Anterior cingulate cortex (tissue), 58 donors: ENCODE measurements at places on chromosomes 6 and 20.

GRCh38 chr6:56699066-56699654 is 56.5 kb upstream of the DST start:
- no peak for DNase-seq

DNA sequence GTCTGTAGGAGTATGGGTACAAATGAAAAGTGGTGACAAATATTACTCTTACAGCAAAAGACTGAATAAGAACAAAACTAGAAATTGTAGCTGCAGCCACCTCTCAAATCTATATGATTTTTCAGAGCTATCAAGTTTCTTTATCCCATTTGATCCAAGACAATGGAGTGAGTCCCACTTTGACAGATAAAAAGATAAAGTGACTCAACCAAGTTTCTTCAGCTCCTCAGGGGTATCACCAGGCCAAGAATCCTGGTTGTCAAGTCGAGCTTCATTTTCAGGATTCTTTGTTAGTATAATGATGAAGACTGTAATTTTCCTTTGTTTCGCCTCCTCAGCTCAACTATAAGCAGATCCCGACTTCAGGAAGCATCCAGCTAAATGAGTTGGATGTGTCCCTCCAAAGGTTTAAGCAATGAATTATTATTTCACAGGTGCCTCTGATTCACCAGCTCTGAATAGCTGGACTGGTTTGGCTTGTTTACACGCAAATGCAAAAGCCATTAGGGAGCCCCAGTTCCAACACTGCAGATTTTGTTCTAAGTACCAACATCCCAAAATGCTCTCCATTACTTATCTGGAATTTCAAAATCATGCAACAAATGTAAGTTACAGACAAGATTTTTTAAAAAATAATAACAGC is 238.9 kb downstream of the MAFB start:
- DNase-seq, result no peak

- no peak for DNase-seq
Measured at GRCh38 chr20:37362821-37363220, 16.9 kb downstream of the SRC start.

DNA sequence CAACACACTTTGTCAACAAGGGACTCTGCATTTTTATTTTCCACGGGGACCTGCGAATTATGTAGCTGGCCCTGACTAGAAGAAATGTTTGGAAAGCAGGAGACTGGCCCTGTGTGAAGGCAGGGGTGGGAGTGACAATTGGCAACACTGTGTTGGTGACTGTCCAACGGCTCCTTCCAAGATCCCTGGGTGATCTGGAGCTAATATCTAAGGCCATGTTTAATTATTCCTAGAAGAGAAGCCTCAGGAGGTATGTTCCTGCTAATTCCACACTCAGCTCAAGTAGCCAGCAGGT is 13.7 kb downstream of the SLC22A23 start:
- DNase-seq, result no peak

- DNase-seq, result no peak
Measured at GRCh38 chr6:154345811-154346210, 10.8 kb downstream of the IPCEF1 start.

GRCh38 chr20:4813076-4813862 is 91.6 kb downstream of the PRND start:
- DNase-seq, result no peak

GRCh38 chr6:10268111-10268510 is 146.8 kb downstream of the TFAP2A start:
- DNase-seq, result no peak

- no peak for DNase-seq
Measured at GRCh38 chr6:1708122-1708521, 98.4 kb downstream of the FOXC1 start.

DNA sequence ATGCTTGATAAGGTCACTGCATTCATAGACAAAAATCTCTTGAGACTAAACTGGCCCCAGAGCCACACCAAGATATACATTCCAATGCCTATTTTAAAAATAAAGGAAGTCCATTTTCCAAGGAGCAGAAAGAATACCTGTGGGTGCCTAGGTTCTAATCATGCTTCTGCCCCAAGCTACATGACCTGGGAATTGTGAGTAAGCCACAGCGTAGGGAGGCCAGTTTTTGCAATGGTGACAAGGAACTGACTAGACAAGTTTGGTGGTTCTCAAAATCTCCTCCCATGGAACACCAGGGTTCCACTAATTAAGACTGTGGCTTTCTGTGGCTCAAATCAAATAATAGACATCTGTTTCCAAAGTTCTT is 83.3 kb downstream of the GMDS start:
- no peak for DNase-seq

DNA sequence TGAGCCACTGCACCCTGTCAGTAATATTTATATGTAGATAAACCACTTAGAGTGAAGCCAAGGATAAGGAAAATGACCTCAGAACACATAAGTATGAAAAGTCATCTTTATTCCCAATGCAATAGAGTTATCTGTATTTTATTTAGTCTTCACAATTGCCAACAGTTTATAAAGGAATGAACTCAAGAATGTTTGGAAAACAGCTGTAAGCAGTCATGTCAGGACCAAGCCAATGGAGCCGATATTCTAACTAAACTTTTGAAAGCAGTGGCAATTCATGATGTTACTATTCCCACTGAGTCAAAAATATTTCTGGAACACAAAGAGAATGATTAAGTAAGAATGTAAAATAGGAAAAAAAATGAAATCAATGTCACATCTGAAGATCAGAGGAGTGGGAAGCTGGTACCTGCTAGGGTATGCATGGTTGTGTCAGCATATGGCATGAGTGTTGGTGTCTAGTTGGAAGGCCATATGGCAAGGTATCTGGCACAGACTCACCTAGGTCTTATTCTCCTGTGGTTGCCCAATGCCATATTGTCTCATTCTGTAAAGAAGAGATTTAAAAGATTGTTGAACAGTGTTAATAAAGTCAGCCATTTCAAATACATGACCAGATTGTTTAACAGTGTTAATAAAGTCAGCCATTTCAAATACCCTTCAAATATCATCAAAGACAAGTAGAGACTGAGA is 118.2 kb downstream of the ADAT2 start:
- no peak for DNase-seq

GRCh38 chr6:30907758-30908591 is at the start of gene GTF2H4:
Gene GTF2H4 (plus strand): TSS chr6:30908207.
- peak; percentile 96 for DNase-seq

DNA sequence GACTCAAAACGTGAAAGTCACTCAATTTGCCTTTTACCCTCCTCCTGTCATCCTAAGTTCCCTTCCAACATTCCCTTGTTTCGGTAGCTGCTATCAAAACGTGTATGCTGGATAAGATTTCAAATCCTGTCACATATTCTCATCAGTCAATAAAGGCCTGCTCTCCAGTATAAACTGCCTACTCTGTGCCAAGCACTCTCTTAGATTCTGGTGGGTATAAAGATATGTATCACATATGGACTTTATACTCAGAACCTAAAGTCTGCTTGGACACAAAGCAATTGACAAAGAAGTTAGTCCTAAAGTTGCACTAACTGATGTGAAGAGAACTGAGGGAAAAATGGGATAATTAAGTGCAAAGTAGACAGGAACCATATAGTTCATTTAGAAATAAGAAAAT is 476.6 kb upstream of the MARCKS start:
- DNase-seq, result no peak

DNA sequence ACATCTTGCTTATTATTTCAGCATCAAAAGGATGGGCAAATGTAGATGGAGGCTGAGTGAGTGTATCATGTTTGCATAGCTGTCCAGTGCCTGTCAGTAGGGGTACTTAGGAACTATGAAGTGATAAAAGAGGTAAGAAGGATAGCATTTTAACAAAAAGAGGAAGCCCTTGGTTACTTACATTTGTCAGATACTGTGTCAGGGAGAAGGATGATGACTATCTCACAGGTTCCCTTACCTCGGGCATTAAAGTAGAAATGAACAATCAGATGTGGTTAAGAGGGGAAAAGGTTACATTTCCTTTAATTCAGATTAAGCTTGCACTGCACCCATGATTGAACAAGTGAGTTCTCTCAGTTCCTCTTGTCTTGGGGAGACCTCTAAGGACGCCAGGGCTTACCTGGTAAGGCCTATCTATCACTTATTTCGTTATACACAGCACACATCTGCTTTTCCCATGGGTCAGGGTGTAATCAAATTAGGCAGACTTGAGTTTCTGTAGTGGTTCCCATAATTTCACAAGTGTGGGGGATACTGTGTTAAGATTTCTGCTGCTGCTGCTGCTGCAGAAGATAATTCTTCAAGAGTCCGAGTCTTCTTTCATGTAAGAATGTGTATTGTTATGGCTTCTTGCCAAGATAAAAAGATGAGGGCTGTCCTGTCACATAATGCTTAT is 4.5 kb downstream of the FOXO3 start:
- DNase-seq, result no peak

DNA sequence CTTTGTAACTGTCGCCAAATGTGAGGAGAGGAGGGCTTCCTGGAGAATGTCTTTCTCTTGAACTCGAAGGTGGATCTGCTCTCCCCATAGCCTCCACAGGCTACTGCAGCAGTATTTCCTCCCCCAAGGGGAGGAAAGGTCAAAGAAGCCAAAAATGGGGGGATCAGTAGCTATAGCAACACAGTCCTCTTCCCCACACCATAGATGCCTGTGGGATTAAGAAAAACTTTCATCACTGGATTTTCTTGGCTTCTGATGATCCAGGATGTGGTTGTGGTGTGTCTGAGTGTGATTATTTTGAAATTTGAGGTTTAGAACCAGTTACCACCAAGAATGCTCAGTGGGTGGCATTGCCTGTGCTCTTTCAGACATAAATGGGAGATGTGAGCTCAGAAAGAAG is 140.1 kb upstream of the SPACA1 start:
- DNase-seq, result no peak

DNA sequence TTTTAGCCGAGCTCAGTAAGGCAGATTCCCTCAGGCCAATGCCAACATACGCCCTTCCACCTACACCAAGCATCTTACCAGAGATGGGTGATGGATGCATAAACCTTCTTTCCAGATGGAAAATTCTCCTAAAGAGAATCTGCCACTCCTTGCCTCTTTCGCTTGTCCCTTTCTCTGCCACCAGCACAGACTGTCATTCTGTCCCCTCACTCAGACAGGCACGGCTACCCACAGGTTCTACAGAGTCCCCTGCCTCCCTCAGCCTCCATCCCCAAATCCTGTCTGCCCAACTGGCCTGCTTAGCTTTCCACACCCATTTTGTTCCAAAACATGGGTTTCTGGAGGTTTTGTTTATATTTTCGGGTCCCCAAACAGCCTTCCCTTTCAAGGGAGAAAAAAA is 12.7 kb upstream of the FOXF2 start:
- no peak for DNase-seq

GRCh38 chr20:57400821-57401564 is 9.8 kb downstream of the RBM38 start:
- DNase-seq, result no peak

- DNase-seq, result no peak
Measured at GRCh38 chr6:80636689-80637088, 530.2 kb downstream of the BCKDHB start.

DNA sequence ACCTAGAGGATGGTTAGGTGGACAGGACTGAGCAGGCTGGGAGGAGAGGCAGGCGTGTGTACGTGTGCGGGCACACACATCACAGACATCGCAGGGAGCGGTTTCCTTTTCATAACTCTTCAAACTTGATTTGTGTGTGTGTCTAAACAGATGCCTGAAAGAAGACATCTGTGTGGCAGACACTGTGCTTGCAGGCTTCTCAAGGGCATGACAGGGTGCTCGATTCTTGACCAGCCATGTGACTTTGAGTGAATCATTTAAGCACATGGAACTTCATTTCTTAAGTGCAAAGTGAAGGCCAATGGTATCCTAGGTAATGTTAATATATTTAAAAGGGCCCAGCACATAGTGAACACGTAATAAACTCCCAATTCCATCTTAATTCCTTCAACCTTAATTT is 186.5 kb downstream of the SCP2D1 start:
- no peak for DNase-seq

DNA sequence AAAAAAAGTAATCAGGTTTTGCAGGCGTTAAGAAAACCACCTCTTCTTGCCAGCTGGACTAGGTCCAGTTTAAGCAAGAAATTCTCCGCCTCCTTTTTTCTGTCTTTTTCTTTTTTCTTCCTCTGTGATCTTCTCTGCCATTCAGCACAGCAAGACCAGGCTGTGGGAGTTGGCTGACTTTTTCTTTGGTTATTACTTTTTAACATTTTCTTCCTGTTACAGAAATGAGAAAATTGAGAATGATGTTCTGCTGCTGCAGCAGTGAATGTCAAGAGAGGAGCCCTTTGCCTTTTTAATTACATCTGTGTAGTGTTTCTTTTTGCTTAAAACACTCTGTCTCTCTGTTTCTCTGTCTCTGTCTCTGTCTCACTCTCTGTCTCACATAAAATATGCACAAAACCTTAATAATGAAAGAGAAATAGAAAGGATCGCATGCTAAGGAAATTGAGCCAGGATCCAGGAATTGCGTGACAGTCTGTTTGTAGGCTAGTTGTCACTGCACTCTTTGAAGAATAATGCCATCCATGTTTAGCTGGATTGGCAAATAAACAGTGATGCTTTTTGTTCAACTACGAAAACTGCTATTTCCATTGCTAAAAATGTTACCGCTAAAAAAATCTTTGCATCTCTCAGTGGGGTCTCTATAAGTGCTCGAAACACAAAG is 103.2 kb upstream of the SUPT3H start:
- no peak for DNase-seq

- no peak for DNase-seq
Measured at GRCh38 chr6:75396005-75396800, 97.4 kb downstream of the FILIP1 start.

GRCh38 chr6:153275997-153276396 is 144.9 kb upstream of the RGS17 start:
- DNase-seq, result no peak

DNA sequence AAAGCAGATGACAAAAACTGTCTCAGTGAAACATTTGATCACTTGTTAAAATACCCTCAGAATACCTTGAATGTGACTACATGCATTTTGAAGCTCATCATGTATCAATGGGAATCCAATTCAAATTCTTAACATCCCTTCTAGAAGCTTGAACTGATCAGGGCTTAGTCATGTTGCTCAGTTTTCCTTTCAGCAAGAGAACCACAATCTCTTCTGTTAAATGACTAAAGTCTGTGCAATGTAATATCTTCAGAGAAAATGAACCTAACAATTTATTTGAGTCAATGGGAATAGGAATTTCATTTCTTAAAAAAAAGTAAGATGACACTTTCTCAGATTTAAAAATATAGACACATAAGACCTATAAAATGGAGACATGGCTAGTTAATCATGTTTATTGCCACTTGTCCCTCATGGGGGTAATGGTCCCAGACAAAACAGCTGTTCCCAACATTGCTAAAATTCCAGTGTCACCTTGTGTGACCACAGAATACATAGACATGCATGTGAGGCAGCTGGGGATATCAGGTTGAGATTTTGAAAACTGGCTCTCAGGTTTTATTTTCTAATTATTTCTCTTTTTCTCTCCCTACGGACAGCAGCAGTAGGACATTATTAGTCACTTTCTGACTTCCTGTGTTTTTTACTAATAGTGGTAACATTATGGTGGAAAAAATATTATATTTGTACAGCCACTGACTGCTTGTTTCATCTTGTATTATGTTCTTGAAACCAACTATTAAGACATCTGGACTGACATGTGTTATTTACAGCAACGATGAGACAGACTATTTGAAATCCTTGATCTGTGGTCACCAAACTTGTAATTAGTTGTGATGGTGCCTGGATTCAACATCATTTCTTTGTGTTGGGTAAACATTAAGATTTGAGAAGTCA is 192.5 kb downstream of the COL9A1 start:
- DNase-seq, result no peak
